ENCODE measurements at places on chromosomes 4 and X. TPM values are rescaled to one million over a fixed set of nuclear protein-coding genes. Genes with fewer than 3 reads are reported as not detected.

MAGEB5 gene
- not detected for total RNA-seq

SH2D1A gene
- total RNA-seq = not detected

JCHAIN gene
- not detected for total RNA-seq

USP27X gene
- 13.5 TPM for total RNA-seq

FGG gene
- 121 TPM for total RNA-seq

XG gene
- total RNA-seq = 1.2 TPM

SULT1B1 gene
- total RNA-seq = 0.86 TPM

KLHL4 gene
- total RNA-seq = not detected

TLR3 gene
- total RNA-seq = 0.57 TPM

RBM47 gene
- total RNA-seq = 62.1 TPM

TMPRSS11E gene
- not detected for total RNA-seq

DNA sequence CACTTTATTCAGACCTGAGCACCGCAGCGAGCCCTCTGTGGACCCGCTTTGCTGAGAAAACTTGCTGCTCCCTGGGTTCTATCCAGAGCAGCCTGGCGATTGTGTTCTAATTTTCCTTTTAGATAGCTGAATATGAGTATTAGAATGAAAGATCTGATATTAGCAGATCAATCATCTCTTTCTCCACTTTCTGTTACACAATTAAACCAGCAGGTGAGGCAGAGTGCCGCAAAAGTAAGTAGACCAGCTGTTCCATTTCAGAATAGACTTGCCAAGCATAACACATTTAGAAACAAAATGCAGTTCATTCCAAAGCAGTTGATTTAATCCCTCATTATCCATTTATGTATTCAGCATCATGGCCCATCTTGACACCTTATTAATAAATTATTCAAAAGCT, 58.6 kb downstream of the PALLD start:
- no peaks in the 10 kb centered on the region for H3K27me3 ChIP-seq
- no peaks in the 10 kb centered on the region for H3K36me3 ChIP-seq
- DNase-seq = no peak
- H3K27ac ChIP-seq = no peak overlapping the region
- H3K4me1 ChIP-seq = 0 out of 2 replicates have a peak, but pooled peaks cover 10% of the 10 kb centered on the region

DNA sequence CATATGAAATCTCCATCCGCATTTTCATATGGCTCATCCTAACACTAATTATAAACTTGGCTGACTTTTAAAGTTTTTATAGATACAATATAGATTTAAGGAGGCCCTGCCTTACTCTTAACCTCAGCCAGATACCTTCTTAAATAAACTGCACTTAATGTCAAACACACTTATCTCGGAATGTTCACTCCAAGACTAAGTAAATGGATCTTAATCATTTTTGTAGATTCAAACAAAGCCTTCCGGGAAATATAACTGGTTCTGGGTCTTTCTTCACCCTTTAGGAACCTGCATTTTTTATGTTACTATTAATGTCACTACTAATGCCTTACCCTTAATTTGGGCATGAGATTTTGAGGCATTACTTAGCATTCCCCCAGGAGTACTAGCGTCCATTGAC, 43.7 kb upstream of the NDP start:
- no peaks in the 10 kb centered on the region for H3K27me3 ChIP-seq
- H3K36me3 ChIP-seq = no peaks in the 10 kb centered on the region

GRCh38 chr4:173168396-173169177, at the start of gene GALNT7:
GALNT7 (plus strand) TSS chr4:173168811; CDS start chr4:173168836, 25 bp downstream.
- H3K27ac ChIP-seq = peak within 1 kb of the TSS; percentile 85
- H3K27me3 ChIP-seq = no peaks in the 10 kb centered on the region
- H3K36me3 ChIP-seq = no peaks in the 10 kb centered on the region
- peak within 1 kb of the TSS; percentile 58 for H3K4me3 ChIP-seq
- H3K4me1 ChIP-seq = peaks cover 8% of the 10 kb centered on the region

DNA sequence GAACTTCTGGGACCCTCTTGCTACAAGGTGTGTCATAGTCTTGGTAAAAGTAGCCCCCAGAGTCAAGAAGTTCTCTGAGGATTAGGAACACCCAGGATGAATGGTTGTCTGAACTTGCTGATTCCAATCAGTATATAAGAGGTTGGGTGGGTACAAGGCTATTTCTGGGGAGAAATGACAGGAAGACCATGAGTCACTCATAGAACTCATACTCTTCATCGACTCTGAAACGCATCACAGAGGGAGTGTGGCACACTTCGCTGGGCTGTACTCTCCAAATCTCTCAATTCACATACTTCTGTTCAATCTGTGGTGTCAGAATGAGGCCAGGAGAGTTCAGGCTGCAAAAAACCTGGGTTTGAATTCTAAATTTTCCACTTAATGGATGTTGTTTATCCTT, 193.2 kb upstream of the LEF1 start:
- H3K27me3 ChIP-seq = no peaks in the 10 kb centered on the region
- H3K36me3 ChIP-seq = no peaks in the 10 kb centered on the region
- peaks cover 15% of the 10 kb centered on the region for H3K4me1 ChIP-seq
- no peak overlapping the region for H3K4me3 ChIP-seq

GRCh38 chrX:46757593-46757992, 1.3 kb downstream of the SLC9A7 start:
- H3K27me3 ChIP-seq = no peaks in the 10 kb centered on the region
- no peak for DNase-seq
- peaks cover 9% of the 10 kb centered on the region for H3K4me1 ChIP-seq
- H3K4me3 ChIP-seq = peak overlapping the region; percentile 83

GRCh38 chrX:71617742-71618141, 569 bp downstream of the CXCR3 start:
- H3K27ac ChIP-seq = no peak overlapping the region
- no peak for DNase-seq
- H3K4me1 ChIP-seq = peaks cover 5% of the 10 kb centered on the region
- H3K4me3 ChIP-seq = no peak overlapping the region
- H3K27me3 ChIP-seq = no peaks in the 10 kb centered on the region

DNA sequence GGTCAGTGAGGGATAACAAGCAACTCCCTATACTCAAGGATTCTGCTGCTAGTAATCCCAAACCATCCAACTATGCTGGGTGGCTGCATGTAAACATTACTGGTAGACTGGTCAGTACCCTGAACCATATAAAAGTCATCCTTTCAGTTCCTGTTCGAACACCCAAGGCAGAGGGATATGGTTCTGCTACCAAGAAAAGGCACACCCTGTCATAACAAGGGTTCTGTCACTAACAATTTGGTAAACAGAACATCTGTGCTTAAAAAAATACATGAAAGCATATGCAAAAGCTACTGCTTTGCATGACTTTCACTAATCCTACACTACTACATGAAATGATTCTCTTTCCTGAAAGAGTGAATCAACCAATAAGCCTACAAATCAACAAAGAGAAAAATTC, 76.8 kb upstream of the MCF2 start:
- H3K27me3 ChIP-seq = no peaks in the 10 kb centered on the region
- H3K27ac ChIP-seq = no peak overlapping the region
- DNase-seq = no peak
- H3K4me3 ChIP-seq = no peak overlapping the region

GRCh38 chrX:128439159-128439558, 387.0 kb upstream of the ACTRT1 start:
- H3K4me1 ChIP-seq = no peaks in the 10 kb centered on the region

DNA sequence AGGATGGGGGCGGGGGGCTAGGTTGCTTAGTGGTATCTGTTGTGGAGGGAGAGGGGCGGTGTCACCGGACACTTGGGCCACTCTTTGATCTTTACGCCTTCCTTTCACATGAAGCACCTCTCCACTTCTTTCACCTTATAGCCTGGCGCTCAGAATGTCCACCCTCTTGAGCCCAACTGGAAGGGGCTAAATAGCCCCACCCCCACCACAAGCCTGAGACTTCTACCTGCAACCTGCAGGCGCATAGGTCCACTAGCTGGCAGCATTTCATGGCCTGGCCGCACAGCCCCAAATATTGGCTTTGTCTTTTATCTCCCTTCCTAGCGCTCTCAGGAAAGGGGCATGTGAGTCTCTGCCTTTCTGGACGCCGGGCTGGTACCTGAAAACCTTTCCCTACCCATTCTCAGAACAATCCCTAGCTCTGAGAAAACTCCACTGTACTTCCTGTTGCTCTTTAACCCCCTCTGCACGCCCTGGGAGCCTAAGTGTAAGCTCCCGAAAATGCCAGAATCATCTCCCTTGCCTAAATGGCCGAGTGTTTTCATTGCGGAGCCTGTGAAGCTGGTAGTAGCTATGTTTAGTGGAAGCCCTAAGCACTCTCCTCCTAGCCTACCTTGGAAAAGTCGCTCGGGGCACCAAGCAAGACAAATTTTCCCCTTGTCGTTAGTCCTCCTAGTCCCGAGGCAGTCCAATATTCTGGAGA, 1.2 kb upstream of the TRPC5 start:
- no peaks in the 10 kb centered on the region for H3K27me3 ChIP-seq
- no peak overlapping the region for H3K27ac ChIP-seq
- H3K4me1 ChIP-seq = no peaks in the 10 kb centered on the region
- H3K36me3 ChIP-seq = no peaks in the 10 kb centered on the region

DNA sequence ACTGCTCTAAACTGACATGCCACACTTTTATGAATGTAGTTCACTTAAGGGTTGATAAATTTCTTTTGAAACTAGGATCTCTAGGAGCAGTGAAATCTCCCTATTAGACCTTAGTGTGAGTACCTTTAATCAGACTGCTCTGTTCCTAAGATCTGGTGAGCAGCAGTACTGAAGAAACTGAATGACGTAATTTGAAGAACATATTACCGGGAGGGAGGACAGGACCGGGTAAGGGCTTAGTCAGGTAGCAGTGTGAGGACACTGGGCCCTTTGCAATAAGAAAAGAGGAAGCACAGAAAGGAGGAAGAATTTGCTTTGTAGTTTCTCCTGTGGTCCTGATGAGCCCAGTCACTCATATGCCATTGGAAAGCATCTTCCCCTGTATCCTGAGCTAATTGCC, 255.2 kb downstream of the THOC2 start:
- H3K4me3 ChIP-seq = no peak overlapping the region
- H3K27me3 ChIP-seq = no peaks in the 10 kb centered on the region
- no peaks in the 10 kb centered on the region for H3K36me3 ChIP-seq
- no peaks in the 10 kb centered on the region for H3K4me1 ChIP-seq

- H3K36me3 ChIP-seq = no peaks in the 10 kb centered on the region
- no peaks in the 10 kb centered on the region for H3K27me3 ChIP-seq
- H3K4me1 ChIP-seq = no peaks in the 10 kb centered on the region
- H3K27ac ChIP-seq = no peak overlapping the region
- no peak overlapping the region for H3K4me3 ChIP-seq
Measured at GRCh38 chrX:72381439-72382201, 75.9 kb upstream of the CITED1 start.

- no peak overlapping the region for H3K4me3 ChIP-seq
- no peak overlapping the region for H3K27ac ChIP-seq
- H3K4me1 ChIP-seq = no peaks in the 10 kb centered on the region
- no peaks in the 10 kb centered on the region for H3K27me3 ChIP-seq
Measured at GRCh38 chrX:38224160-38224559, 3.5 kb upstream of the SRPX start.

DNA sequence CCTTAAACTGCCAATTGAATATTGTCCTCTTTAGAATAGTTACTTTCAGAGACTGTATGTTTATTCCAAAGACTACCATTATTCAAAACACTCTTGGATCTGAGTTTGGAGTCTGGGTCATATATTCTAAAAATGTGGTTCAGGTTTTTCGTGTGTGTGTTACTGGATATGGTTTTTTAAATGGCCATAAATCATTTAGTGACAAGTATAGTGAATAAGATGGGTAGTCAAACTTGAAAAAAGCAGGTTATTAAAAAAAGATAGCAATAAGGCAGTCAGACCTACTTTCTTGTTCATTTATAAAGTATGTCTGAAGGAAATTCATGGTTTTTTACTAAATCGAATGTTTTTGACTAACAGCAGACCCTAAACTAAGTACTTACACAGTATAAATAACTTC, 59.3 kb downstream of the DCK start:
- no peak for DNase-seq
- no peaks in the 10 kb centered on the region for H3K36me3 ChIP-seq
- no peaks in the 10 kb centered on the region for H3K27me3 ChIP-seq
- H3K27ac ChIP-seq = no peak overlapping the region

DNA sequence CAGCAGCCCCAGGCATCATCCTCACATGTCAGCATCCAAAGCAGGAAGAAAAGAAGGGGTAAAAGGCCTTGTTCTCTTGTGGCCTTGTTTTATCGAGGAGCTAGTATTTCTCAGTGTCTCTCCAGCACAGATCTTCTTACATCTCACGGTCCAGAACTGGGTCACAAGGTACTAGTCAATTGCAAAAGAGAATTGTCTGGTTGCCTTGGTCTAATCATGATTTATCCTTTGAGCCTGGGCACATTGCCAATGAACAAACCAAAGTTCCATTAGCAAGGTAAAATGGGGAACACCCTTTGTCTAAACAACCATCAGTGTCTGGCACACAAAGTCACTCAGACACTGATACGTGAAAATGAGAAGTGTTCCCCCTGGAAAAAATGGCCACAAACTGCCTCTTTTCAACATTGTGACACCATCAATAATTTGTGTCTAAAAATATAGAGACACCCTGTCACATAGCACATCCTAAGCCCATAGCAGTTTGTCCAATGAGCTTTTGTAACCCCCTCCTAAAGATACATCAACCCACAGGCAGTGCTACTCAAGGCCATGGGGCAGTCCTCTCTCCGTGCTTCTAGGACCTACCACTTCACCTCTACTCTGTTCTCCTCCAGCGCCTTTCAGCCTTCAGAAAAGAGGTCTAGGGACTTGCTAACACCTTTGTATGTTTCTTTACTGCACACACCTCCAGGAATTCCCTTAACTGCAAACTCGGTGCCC, 534.4 kb downstream of the MID1IP1 start:
- no peak for DNase-seq
- no peaks in the 10 kb centered on the region for H3K36me3 ChIP-seq
- H3K27ac ChIP-seq = no peak overlapping the region
- H3K27me3 ChIP-seq = no peaks in the 10 kb centered on the region

- no peak overlapping the region for H3K27ac ChIP-seq
- no peak for DNase-seq
Measured at GRCh38 chrX:21883258-21883657, 27.5 kb downstream of the YY2 start.

DNA sequence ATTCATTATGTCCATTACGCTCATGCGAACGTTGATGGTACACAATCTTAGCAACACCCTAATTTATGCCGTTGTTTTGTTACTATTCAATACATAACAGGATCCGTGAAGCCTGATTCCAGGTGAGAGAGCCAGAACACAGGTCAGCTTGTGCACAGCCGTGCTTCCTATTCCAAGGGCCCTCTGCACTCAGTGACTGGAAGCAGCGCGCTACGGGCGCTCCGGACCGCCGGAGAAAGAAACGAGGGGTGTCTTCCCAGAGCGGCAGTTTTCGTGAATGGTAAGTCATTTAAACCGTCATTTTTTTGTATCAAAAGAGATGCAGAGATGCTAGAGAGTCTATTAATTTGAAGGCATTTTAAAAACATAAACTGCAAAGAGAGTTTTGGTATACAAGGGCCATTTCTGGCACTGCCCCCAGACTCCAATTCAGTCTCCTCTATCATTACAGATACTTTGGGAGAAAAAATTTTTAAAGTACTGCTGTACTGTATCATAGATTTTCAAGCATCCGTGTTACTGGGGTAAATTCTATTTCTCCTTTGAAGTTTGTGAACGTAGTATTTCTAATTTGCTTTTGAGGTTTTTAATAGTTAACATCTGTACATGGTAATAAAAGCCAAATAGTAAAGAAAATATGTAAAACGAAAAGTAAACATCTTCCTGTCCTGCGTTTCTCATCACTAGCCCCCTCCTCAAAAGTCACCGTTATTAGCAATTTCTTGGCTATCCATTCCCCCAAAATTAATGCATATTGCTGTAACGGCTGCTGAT, 6.6 kb downstream of the SLC25A5 start:
- no peak for DNase-seq
- no peaks in the 10 kb centered on the region for H3K27me3 ChIP-seq
- no peak overlapping the region for H3K27ac ChIP-seq
